ENCODE measurements at places on chromosomes 1 and 21. TPM values are rescaled to one million over a fixed set of nuclear protein-coding genes. Genes with fewer than 3 reads are reported as not detected.
A peak's percentile ranks its signal among the peaks of the same experiment; 100 is the strongest.

GRCh38 chr1:54439550-54440223, 33.5 kb upstream of the SSBP3 start:
- no peak overlapping the region for H3K4me3 ChIP-seq
- H3K4me1 ChIP-seq, result no peaks in the 10 kb centered on the region
- H3K27me3 ChIP-seq, result no peaks in the 10 kb centered on the region
- no peaks in the 10 kb centered on the region for H3K36me3 ChIP-seq

LRRC71 gene
- total RNA-seq, result not detected

DNA sequence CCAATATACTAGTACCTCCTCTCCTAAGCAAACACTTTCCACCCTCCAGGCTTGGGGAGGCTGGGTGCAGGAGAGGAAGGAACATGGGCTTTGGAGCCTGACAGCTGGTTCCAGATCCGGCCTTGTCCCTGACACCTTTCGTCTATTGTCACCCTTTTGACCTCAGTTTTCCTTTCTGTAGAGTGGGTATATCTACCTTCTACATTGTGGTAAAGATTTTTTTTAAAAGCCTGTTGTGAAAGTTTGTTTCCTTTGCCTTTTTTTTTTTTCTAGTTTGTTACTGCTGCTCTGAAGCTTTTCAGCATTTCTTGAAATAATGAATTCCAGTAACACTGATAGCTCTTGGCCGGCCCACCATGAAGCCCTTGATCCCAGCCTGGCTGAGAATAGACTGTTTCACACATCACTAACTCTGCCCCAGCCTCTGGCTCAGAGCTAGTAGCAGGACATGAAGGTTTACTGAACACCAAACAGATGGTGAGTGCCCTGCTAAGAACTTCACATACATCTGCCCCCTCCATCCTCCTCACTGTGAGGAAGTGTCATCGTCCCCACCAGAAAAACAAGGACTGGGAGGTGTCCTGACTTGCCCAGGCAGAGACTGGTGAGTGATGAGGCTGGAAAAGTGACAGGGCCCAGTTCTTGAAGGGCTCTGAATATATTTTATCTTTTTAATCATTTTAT, 33.0 kb upstream of the ID3 start:
- H3K27me3 ChIP-seq, result no peaks in the 10 kb centered on the region
- H3K36me3 ChIP-seq, result no peaks in the 10 kb centered on the region
- H3K4me1 ChIP-seq, result peaks cover 32% of the 10 kb centered on the region
- no peak overlapping the region for H3K4me3 ChIP-seq
- DNase-seq, result no peak

CFAP126 gene
- total RNA-seq, result not detected

- peak; percentile 26 for DNase-seq
- no peaks in the 10 kb centered on the region for H3K27me3 ChIP-seq
- H3K4me1 ChIP-seq, result peaks cover 48% of the 10 kb centered on the region
- H3K27ac ChIP-seq, result peak overlapping the region; percentile 77
Observed at GRCh38 chr1:3251099-3251806, 182.2 kb downstream of the PRDM16 start.

DNA sequence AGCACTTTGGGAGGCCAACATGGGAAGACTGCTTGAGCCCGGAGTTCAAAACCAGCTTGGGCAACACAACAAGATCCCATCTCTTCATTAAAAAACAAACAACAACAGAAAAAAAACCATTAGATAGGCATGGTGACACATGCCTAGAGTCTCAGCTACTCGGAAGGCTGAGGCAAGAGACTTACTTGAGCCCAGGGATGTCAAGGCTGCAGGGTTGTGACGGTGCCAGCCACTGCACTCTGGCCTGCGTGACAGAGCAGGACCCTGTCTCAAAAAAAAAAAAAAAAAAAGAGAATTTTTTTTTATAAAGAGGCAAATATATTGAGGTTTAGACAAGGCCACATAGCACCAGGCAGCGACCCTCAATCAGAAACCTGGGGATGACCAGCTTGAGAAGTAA, 62.7 kb downstream of the HSF2BP start:
- no peak for DNase-seq

TMPRSS2 gene
- total RNA-seq, result 45.7 TPM

ZSCAN20 gene
- 3.6 TPM for total RNA-seq

DNA sequence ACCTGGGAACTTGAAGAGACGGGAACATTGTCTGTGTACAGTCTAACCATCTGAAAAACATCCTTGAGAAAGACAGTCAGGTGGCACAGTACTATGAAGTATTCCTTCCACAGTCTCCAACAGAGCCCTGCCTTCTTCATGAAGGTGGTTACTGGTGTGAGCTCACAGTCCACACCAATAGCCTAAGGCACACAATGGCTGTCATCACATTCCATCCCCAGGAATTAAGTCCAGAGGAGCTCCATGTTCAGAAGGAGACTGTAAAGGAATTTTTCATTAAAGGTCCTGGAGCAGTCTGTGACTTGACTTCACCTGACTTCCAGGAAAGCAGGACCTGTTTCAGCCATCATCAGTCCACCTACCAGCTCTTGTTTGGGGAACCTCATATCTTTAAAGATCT, 180.2 kb downstream of the C1orf21 start:
- H3K27ac ChIP-seq, result no peak overlapping the region
- H3K4me1 ChIP-seq, result peaks cover 12% of the 10 kb centered on the region
- no peaks in the 10 kb centered on the region for H3K36me3 ChIP-seq
- H3K27me3 ChIP-seq, result no peaks in the 10 kb centered on the region
- H3K4me3 ChIP-seq, result no peak overlapping the region

DNA sequence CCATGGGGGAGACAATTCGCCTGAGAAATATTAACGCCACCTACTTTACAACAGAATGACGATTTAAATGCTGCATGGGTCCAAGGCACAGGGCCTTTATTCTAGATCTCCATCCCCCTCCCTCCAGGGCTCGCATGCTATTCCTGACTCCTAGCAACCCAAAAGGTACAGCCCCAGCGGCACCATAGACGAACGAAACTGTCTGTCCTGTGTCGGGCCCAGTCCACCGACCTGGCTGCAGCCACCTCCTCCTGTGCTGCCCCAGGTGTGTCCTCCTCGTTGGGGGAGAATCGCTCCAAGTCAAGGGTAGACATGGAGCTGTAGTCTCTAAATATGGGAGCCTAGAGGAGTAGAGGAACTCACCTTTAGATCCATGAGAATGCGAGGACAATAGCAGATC, 196.5 kb downstream of the TOMM20 start:
- no peaks in the 10 kb centered on the region for H3K27me3 ChIP-seq
- DNase-seq, result peak; percentile 7
- no peak overlapping the region for H3K4me3 ChIP-seq
- H3K4me1 ChIP-seq, result peaks cover 3% of the 10 kb centered on the region
- H3K36me3 ChIP-seq, result no peaks in the 10 kb centered on the region

- H3K4me3 ChIP-seq, result no peak overlapping the region
- no peak for DNase-seq
- no peak overlapping the region for H3K27ac ChIP-seq
Observed at GRCh38 chr1:12359359-12360133, 129.7 kb downstream of the VPS13D start.

DNA sequence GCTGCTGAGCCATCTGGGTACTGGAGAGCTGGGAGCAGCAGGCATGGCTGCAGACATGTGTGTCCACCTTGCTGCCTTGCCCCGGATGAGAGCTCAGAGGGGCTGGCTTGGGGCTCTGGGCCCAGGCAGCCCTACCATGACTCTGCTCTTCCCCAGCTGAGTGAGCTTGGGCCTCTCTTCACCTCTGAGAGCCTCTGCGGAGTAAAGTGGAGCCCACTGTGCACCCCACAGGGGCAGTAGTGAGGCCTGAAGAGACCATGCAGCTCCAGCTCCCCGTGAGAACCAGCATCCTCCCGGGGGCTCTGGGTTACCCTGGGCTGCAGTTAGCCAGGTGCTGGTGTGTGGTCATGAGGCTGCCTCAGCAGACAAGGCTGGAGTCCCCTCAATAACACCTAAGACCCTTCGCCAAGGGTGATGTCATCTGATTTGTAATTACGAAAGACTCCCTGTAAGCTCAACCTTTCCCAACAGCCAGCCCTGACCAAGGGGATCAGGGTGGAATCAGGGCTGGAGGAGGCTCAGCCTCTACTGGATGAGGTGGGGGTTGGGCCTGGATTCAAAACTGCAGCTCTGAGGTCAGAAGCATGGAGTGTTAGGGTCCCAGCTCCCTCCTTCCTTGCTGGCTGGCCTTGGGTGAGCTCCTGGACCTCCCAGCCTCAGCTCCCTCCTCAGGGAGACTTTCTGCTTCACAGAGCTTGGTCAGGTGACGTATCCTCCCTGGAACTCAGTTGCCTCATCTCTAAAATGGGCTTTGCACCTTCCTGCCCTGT, 308.0 kb downstream of the MATN1 start:
- no peak overlapping the region for H3K4me3 ChIP-seq
- DNase-seq, result no peak
- H3K4me1 ChIP-seq, result no peaks in the 10 kb centered on the region
- H3K27ac ChIP-seq, result no peak overlapping the region
- no peaks in the 10 kb centered on the region for H3K27me3 ChIP-seq

DNA sequence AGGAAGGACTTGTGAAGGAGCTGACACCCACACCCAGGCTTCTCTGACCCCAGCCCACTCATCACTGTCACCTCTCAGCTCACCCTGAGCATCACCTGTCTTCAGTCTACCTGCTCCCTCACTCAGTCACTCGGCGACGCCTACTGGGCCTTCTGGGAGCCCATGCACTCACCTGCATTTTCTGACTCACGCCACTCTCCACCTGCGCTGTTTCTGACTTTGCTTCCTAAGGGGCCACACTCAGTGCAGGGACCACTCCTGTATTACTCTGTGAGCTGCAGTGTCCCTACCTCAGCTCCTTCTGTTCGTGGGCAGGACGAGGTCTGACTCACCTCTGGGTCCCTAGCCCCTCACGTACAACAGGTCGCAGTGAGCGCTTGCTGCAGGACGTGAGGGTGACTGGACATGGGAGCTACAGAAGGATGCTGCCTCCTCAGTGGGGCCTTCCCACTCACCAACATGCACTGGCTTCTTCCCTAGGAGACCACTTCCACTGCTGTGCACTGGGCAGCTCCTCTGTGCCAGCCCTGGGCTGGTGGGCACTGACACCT, 102.3 kb downstream of the GLIS1 start:
- no peak overlapping the region for H3K27ac ChIP-seq
- no peak for DNase-seq
- no peaks in the 10 kb centered on the region for H3K36me3 ChIP-seq
- H3K27me3 ChIP-seq, result no peaks in the 10 kb centered on the region
- H3K4me3 ChIP-seq, result no peak overlapping the region

DNA sequence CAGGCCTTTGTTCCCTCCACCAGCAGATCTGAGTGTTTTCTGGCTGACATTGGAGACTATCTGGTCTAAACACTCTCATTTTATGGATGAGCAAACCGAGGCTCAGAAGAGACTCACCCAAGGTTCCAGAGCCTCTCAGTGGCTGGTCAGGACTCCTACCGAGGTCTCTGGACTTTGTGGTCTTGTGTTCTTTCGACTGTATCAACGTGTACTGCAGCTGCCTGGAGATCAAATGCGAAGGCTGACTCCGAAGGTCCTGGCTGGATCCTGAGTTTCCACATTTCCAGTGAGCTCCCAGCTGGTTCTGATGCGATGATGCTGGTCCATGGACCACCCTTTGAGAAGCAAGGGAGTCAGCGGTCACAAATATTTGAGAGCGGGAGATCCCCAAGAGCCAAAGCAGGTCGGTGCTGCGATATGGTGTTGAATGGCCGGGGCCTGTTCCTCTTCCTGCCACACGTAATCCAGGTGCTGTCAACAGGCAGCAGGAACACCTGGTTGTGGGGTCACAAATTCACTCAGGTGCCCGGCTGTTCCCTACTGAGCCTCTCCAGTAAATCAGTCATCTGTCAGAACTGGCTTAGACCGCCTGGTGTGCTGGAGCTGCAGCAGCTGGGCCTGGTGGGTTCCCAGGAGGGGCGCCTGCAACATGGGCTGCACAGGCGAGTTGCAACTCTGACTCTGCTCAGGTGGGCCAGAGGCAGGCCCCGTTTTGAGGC, 94.8 kb upstream of the USP24 start:
- H3K27me3 ChIP-seq, result no peaks in the 10 kb centered on the region
- DNase-seq, result no peak
- H3K4me3 ChIP-seq, result no peak overlapping the region
- no peaks in the 10 kb centered on the region for H3K4me1 ChIP-seq

KCNJ6 gene
- 0.78 TPM for total RNA-seq

PLA2G2A gene
- total RNA-seq, result 57.7 TPM

DNA sequence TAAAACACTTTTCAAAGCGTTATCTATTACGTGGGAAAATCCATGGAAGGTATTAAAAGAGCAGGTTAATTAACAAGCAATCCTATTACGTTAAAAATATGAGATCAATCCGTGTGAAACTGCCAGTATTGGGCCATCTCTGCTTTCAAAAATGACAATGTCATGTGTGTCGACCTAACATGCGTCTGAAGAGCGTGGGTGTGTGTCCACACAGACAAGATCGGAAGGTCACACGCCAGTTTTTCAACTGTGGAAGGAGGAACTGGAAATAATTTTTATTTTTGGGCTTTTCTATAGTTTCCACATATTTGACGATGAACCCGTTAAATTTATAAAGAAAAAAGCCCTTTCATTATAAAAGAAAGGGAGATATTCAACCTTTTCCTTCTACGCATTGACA, 17.6 kb upstream of the ALDH4A1 start:
- H3K36me3 ChIP-seq, result peaks cover 3% of the 10 kb centered on the region
- peaks cover 35% of the 10 kb centered on the region for H3K4me1 ChIP-seq
- H3K27ac ChIP-seq, result no peak overlapping the region
- no peak for DNase-seq

AMY1A gene
- not detected for total RNA-seq

GRCh38 chr21:26840912-26841311, 4.3 kb downstream of the ADAMTS1 start:
- no peaks in the 10 kb centered on the region for H3K36me3 ChIP-seq
- no peaks in the 10 kb centered on the region for H3K27me3 ChIP-seq
- DNase-seq, result peak; percentile 55
- peaks cover 37% of the 10 kb centered on the region for H3K4me1 ChIP-seq

TLCD4 gene
- total RNA-seq, result 15.6 TPM

DNA sequence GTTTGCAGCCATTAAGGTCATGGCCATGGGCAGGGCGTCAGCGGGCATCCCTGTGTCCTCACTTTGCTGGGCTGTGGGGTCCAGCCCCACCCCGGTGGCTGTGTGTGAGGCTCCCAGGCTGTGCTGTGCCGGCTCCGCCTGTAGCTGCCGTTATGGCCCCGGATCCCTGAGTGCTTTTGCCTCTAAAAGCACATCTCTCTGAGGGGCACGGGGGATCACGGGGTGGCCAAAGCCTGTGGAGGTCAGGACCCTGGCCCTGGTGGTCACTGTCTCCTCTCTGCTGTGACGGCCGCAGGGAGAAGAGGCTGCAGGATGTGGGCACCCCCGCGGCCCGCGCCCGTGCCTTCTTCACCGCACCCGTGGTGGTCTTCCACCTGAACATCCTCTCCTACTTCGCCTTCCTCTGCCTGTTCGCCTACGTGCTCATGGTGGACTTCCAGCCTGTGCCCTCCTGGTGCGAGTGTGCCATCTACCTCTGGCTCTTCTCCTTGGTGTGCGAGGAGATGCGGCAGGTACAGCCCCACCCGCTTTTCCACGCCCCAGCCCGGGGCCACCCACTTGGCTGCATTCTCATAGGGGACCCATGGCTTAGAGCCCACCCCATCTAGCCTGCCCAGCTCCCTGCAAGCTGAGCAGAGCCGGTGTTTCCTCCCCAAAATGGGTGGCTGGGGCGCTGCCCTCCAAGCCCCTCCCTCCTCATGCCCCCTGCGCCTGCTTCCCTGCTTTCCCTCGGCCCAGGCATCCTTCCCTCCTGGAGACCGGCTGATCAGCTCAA, 48.2 kb downstream of the TRPM2 start:
- H3K27me3 ChIP-seq, result no peaks in the 10 kb centered on the region
- H3K4me1 ChIP-seq, result no peaks in the 10 kb centered on the region
- H3K27ac ChIP-seq, result no peak overlapping the region
- no peak overlapping the region for H3K4me3 ChIP-seq
